ENCODE measurements at places on chromosomes 16 and 17.

DNA sequence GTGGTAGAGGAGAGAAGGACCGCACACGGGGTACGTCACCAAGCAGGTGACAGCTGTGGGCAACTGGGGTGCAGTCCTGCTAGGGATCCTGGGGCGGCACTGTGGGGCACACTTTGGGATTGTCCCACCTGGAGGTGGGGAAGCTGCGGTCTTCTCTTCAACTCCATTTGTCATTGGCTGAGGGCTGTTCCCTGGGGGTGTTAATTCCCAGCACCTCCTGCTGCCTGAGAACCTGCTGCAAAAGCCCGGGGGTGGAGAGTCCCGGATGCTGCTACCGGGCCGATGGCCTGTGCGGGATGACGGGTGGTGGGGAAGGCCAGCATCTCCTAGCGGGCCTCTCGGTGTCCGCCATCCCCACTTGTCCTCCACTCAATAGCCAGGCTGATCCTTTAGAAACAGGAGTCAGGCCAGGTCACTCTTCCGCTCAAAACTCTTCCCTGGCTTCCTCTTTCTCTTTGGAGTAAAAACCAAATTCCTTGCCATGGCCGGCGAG is 100.2 kb downstream of the CYLD start:
- no peak for DNase-seq

GRCh38 chr17:18248300-18248731 is 10.2 kb downstream of the FLII start:
- no peak for DNase-seq

DNA sequence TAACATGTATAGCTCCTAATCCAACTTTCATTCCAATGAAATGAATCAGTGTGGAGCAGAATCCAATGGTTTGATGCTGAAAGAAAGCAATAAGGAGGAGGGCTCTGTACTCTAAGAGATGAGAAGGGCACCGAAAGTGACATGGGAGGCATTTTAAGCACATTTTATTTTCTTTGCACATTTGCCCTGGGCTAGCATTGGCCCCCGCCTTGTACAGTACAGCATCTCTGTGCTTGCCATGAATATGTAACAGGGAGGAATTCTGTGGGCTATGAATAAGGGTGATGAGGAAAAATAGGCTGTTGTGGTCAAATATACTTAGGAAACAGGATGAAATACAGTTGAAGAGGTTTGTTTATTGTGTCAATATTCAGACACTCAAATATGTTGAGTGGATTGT is 45.2 kb upstream of the SHISA6 start:
- no peak for DNase-seq

GRCh38 chr17:68353111-68353521 is 61.8 kb downstream of the ARSG start:
- DNase-seq, result no peak

GRCh38 chr17:49180998-49181635 is 29.3 kb downstream of the GNGT2 start:
- DNase-seq, result no peak

GRCh38 chr16:20875355-20875650 is 24.9 kb downstream of the DCUN1D3 start:
- DNase-seq, result no peak

DNA sequence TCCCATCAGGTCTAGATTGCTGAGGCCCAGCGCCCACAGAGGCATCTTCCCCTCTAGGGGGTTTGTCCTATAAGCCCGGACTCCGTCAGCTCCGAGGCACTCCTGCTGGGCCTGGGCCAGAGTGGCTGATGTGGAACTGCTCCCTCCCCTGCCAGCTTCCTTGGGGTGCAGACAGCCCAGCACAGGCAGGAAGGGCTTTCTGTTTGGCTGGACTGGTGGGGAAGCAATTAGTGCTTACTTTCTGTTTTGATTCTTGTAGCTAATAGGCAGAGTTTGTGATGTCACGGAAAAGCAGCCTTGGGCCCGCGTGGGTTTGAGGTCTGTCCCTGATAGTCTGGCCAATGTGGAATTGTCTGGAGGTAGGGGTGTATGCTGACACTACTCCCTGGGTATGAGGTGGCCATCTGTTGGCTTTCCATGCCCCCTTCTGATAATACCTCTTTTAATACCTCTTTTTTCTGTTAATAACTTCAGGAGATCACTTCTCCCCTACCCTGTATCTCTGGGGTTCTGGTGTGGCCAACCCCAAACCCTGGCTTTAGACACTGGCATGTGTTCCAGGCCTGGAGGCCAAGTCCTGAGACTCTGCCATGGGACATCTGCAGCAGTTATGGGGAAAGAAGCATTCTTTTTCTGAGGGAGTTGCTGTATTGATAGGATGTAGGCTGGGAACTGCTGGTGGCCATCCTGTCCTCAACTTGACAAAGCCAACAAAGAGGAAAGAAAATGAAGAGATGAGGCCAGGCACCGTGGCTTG is 190.9 kb downstream of the RAB11FIP4 start:
- DNase-seq, result no peak

GRCh38 chr16:25051406-25052150 is 36.4 kb upstream of the ARHGAP17 start:
- no peak for DNase-seq

GRCh38 chr17:32258383-32259140 is 7.1 kb upstream of the RHBDL3 start:
- no peak for DNase-seq

GRCh38 chr16:85441189-85441889 is 171.8 kb upstream of the GSE1 start:
- DNase-seq, result no peak

- no peak for DNase-seq
Measured at GRCh38 chr16:53966821-53967571, 263.0 kb downstream of the FTO start.

DNA sequence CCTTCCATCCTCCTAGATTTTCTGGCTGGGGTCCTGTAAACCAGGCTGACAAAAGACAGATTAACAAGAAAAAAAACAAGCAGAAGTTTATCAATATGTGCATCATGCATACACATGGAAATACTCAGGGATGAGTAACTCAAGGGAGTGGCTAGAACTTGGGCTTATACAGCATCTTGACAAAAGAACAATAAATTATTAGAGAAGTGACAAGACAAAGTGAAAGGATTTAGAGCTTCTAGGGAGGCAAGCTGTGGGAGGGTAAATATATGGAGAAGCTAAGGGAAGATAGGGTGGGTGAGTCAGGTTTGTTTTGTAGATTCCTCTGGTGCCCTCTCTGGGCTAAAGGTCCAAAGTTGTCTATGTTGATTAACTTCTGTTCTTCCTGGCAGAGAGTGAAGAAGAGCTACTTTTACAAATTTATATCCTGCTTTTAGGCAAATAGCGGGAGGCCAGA is 48.0 kb upstream of the NDRG4 start:
- no peak for DNase-seq

- DNase-seq, result no peak
Measured at GRCh38 chr17:41199421-41200078, 9.9 kb downstream of the KRTAP9-1 start.

- no peak for DNase-seq
Measured at GRCh38 chr16:66923866-66924265, 1.5 kb downstream of the RRAD start.

- DNase-seq, result no peak
Measured at GRCh38 chr16:78984324-78984723, 616.2 kb downstream of the MAF start.

GRCh38 chr16:59909262-59909661 is 1175.1 kb upstream of the GOT2 start:
- no peak for DNase-seq

DNA sequence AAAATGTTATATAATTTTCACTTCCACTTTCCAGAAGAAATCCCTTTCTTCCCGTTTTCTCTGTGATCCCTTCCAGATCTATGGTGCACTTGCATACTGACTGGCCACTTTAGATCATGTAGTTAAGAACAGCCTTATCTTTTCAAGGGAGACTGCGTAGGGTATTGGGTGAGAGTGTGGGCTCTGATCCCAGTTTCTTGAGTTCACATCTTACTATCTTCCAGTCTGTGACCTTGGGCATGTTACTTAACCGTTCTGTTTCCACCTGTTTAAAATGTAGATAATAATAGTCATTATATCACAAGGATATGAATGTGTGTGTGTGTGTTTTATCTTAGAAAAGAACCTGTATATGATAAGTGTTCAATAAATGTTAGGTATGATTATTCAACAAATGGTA is 83.7 kb downstream of the TANGO6 start:
- DNase-seq, result no peak

DNA sequence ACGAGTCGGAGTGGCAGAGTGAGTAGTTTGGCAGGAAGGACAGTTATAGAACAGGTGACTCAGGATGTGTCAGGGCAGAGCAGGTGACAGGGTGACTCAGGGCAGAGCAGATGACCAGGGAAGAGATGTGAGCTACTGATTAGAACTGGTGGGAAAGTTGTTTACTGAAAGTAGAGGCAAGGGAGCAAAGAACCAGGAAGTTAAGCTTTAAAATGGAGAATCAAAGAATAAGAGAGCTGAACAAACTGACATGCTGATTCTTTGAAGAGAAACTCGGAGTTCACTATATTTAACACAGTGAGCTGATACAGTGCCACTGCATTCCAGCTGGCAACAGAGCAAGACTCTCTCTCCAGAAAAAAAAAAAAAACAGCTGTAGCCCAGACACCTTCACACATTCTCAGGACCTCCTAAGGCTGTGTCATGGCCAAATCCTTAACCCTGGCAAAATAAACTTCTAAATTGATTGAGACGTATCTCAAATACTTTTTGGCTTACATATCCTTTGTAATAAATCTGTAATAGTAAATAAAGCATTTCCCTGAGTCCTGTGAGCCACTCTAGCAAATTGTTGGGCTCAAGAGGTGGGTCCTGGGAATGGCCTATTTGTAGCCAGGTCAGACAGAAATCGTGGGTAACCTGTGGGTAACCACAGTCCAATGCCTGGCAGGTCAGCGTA is 12.3 kb upstream of the UBE2I start:
- no peak for DNase-seq

- DNase-seq, result no peak
Measured at GRCh38 chr16:55832773-55833691, at the start of gene CES1. CES1 (minus strand) TSS chr16:55833096; CDS start chr16:55833055, 41 bp downstream.

Data from stimulated activated CD8-positive, alpha-beta memory T cell treated with anti-CD3 and anti-CD28 coated beads, Interleukin-4, amount 100 ng/mL, for 4 hours (primary cell).